ENCODE measurements at places on chromosomes 7 and 10.

GRCh38 chr10:67539312-67539711, 156.7 kb downstream of the CTNNA3 start:
- no peak for DNase-seq

DNA sequence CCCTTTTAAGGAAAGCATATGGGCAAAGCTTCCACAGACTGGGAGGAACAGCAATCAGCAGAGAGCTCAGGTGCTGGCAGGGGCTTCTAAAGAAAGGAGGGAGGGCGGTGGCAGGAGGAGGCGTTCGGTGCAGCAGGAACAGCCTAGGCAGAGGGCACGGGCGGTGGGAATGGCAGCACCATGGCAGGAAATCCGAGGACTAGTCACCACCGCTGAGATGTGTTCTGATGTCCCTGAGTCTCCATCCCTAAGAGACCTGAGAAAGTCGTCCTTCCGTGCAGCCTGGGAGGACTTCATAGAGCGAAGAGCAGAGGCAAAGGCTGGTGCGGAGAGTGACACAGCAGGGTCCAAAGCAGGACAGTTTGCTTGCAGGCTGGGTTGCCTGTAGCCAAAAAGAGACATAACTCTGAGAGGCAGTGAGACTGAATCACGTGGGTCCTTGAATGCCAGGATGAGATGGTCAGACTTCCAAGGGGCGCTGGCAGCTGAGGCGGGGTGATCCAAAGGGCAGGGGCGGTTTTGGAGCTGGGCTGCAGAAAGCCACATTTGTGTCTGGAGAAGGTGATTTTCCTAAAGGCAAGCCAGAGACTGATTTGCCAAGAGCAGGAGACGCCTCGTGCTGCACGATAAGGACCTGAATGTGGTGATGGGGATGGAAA, 35.8 kb upstream of the GRID1 start:
- no peak for DNase-seq

DNA sequence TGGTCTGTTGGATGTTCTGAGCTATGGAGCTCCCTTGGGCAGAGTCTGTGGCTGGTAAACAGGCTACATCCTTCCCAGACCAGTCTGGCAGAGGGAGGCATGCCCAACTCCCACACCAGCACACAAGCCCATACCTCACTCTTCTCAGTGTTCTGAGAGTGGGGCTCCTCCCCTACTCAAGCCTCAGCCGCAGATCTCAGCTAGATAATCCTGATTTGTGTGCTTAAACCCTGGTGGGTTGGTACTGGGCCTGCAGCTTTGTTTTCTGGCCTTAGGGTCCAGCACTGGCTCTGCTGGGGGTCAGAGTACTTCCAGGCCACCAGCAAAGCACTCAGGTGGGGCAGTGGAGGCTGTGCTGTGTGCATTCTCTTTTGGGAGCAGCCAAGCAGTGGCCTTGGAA, 70.4 kb downstream of the MGAM2 start:
- no peak for DNase-seq

DNA sequence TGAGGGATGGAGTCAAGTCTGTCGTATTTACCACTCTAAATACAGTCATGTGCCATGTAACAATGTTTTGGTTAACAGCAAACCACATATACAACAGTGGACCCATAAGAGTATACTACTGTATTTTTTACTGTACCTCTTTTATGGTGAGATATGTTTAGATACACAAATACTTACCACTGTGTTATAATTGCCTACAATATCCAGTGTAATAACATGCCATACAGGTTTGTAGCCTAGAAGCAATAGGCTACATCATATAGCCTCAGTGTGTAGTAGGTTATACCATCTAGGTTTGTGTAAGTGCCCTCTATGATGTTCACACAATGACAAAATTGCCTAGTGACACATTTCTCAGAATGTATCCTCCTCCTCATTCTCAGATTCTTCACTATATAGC, 110.4 kb downstream of the FAM107B start:
- DNase-seq, result no peak

DNA sequence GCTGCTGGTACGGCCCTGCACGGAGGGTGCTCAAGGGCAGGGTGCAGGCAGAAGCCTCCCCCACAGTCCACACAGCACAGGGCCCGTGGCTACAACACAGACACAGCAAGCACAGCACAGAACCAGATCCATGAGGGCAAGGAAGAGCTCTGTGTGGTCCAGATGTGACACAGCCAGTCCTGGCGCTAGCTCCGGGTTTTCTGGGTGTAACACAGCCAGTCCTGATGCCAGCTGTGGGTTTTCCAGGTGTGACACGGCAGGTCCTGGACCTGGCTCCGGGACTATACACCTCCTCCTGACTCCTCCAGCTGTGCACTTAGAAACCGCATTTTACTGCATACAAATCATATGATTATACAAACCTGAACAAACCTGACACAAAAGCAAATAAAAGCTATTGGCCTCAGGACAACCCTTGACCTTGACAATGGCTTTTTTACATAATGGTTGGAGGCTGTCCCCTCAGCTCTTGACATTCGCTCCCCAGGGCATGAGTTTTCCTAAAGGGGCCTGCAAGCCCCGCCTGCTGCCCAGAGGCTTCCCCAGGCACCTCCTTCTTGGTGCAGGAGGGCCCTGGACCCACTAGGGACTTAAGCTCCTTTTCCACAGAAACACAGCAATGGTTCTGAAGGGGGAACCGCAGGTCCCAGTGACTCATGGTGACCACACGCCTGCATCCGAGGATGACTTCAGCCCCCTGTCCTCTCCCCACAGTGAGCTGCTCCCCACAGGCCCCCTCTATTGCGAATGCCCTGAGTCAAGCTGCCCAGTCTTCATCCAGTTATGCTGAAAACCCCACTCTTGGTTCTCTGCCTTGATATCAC, 209.6 kb downstream of the PTPRN2 start:
- DNase-seq, result no peak

DNA sequence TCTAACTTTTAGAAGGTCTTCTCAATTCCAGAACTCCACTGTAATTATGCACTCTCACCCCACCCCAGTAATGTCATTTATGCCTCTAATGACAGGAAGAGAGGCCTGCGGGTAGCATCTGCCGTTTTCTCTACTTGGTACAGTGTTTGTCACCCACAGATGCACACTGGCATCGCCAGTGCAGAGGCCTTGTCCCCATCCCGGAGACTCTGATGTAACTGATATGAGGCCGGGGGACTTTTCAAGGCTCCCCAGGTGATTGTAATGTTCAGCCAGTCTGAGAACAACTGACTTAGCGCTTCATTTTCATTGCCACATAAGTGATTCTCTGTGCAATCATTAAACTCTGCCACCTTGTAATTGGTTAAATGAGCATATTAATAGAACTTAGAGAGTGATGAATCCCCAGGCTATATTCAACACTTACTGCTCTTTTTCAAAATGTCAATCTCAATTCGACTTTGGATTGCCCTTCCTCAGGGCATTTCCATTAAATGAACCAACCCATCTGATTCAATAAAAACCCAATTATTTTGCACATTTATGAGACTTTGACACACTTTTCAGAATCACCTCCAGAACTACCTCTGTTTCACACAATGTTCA, 113.2 kb downstream of the HERPUD2 start:
- no peak for DNase-seq

DNA sequence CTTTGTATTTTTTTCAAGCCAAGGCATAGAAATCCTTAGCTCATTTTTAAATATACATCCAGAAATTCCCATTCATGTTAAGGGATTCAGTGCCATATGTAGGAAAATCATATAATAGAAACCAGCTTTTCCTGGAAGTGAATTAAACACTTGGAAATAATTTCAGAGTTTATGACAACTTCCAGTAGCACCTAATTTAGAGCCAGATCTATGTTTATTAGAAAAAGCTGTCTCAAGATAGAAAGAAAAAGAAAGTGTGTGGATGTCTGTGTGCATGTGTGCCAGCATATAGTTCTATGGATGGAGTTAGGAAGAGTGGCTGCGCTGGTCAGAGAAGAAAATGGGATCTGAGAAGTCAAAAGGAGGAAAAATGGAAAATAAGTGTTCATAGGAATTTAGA, 225.7 kb downstream of the DGKB start:
- DNase-seq, result no peak

DNA sequence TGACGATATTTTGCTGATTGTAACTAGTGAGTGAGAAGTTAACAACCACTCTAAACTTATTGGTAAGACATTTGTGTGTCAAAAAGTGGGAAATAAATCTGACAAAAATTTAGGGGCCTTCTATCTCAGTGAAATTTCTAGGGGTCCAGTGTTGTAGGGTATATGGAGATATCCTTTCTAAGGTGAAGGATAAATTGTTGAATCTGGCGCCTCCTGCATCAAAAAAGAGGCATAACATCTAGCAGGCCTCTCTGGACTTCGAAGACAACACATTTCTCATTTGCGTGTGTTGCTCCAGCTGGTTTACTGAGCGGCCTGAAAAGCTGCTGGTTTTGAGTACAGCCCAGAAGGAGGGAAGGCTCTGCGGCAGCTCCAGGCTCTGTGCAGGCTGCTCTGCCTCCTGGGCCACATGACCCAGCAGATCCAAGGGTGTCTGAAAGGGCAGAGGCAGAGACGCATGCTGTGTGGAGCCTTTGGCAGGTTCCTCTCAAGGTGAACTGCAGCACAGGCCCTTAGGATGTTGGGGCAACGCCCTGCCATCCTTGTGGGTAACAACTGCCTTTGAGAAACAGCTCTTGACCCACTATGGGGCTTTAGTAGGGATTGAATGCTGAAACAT, 72.4 kb downstream of the LMBR1 start:
- no peak for DNase-seq

- no peak for DNase-seq
Observed at GRCh38 chr10:87635498-87636312, 24.0 kb upstream of the PAPSS2 start.

- DNase-seq, result no peak
Observed at GRCh38 chr10:117345143-117345542, 30.1 kb downstream of the PDZD8 start.

DNA sequence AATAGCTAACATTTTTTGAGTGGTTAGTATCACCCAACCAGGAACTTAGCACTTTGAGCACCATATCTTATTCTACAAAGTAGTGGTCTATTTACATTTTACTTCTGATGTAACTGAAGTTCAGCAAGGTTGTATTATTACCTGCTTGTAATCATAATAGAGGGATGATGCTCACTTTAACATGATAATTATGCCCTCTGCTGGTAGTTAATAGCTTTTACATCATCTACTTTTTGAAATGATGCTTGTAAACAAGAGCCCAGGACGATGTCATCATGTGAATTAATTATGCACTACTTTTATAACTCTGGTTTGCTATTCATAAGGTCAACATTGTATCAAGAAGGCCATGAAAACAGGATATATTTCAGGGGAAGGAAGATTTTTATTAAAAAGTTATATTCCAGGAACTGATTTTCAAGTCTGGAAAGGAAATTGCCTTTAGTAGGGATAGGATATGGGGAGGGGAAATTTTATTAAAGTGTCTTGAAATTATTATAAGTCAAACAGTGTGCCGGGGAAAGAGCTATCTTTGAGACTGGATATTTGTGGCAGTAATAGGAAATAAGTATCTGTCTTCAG, 80.3 kb upstream of the SCIN start:
- peak; percentile 14 for DNase-seq

- DNase-seq, result no peak
Observed at GRCh38 chr10:10417671-10418070, 600.0 kb upstream of the CELF2 start.

GRCh38 chr10:123798856-123799255, 92.8 kb downstream of the CPXM2 start:
- no peak for DNase-seq

- DNase-seq, result no peak
Observed at GRCh38 chr10:42177077-42177792, 461.1 kb downstream of the ZNF33B start.

- no peak for DNase-seq
Observed at GRCh38 chr7:45098983-45099839, 10.4 kb upstream of the NACAD start.

DNA sequence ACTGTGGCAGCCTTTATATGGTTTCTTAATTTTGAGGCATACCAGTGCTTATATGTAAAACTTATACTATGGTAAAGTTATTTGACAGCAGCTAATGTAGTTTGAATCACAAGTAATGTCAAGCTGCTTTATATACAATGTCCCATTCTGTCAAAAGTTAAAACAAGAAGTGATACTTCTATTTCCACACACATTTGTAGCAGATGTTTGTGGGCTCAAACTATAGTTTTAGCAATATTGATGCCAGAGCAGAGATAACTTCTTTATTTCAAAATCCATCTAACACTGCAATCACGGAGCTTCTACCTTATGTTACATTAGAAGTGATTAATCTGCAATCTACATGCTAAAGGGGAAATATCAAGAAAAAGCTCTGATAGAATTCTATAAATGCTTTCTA, 149.6 kb downstream of the ADK start:
- no peak for DNase-seq

- DNase-seq, result no peak
Observed at GRCh38 chr10:102426803-102427287, 5.5 kb downstream of the CUEDC2 start.

GRCh38 chr10:79947787-79948424, 999 bp downstream of the SFTPD start:
- DNase-seq, result no peak

- no peak for DNase-seq
Observed at GRCh38 chr7:69996121-69996520, 397.8 kb downstream of the AUTS2 start.

DNA sequence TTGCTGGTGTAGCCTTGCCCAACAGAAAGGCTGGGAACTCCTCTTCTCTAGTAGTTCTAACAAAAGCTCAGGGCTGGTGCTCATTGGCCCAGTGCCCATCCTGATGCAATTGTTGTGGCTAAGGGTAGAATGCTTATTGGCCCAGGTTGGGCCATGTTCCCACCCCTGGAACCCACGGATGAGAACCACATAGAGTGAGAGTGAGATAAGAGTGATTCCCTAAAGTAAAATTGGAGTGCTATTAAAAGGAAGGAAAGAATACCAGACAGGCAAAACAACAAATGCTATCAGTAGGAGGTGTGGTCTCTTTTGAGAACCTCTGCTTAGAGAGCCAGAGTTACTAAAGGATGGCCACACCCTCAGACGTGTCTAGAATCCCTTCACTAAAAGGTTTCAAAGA, 49.2 kb downstream of the LGI1 start:
- no peak for DNase-seq

- no peak for DNase-seq
Observed at GRCh38 chr7:36336390-36336789, 53.3 kb upstream of the ANLN start.

- DNase-seq, result no peak
Observed at GRCh38 chr7:140197218-140197890, 20.6 kb upstream of the KDM7A start.

DNA sequence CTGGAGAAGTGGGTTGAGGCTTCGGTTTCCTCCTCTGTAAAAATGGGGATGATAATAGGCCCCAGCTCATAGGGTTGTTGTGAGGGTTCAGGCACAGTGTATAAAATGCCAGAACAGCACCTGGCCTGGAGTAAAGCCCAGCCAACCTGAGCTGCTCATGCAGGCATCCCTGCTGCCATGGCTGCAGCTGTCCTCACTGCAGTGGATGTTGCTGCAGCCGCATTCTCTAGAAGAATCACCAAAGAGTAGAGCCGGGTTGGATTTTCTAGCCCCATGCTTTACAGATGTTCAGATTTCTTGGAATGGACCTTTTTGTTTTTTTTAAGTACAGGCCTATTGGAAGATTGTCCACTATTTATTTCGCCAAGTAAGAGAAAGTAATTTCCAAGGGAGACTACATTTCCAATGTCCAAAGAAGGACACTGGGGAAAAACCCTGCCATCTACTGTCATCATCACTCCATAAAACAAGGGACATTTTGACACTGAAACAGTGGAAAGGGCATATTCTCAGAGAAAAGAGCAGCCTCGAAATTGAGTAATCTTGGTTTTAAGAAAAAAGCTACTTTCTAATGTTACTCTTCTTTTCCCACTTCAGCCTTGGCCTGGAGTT, 147.5 kb upstream of the TCF7L2 start:
- DNase-seq, result no peak
